Gastrocnemius medialis (tissue), 4 donors: ENCODE measurements at places on chromosomes 1 and 21. TPM values are rescaled to one million over a fixed set of nuclear protein-coding genes. Genes with fewer than 3 reads are reported as not detected.

AMY1B gene
- total RNA-seq = not detected

ROR1 gene
- 3.0 TPM for total RNA-seq

CD244 gene
- total RNA-seq = not detected

CD5L gene
- total RNA-seq = not detected

DIRAS3 gene
- total RNA-seq = 0.59 TPM

OR14K1 gene
- total RNA-seq = not detected

SH2D1B gene
- total RNA-seq = 5.5 TPM
